Posterior cingulate gyrus (tissue), 11 donors: ENCODE measurements at places on chromosomes 2 and 18.
A peak's percentile ranks its signal among the peaks of the same experiment; 100 is the strongest.

DNA sequence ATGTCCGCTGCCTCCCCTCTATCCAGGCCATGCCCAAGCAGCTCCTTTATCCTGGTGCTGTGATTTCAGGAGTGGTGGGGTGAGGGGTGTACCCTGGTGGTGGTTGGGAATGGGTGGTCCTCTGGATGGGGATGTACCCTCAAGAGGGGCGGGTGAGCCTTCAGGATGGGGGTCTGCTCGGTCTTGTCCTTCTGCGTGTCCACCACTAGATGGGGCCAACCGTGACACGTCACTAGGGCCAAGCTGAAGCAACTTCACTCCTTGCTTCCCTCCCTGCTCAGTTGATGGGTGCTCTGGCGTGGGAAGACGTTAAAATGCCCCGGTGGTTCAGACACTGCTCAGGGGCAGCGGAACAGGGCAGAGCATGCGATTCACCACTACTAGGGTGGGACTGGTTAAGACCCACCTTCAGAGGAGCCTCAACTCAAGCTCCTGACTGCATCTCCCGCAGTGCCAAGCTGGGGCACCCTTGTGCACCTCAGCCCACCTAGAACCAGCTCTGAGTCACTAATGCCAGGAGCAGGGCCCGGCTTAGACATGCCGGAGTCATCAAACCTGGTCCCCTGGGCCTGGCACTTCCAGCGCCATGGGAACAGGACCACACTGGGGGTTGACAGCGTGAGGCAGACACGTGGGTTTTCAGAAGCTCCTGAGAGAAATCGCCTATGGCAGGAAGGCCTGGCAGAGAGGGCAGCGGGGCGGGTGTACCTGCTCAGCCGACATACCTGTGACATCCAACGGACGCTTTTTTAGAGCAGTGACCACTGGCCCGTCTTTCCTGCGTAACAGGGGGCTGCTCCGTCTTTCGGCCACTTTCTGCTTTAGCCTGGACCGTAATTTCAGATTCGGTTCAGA, 256.7 kb downstream of the HDAC4 start:
- DNase-seq: peak; percentile 29

GRCh38 chr18:63043516-63043915, 276.1 kb downstream of the BCL2 start:
- DNase-seq: no peak

- DNase-seq: no peak
Observed at GRCh38 chr2:3451926-3452671, 67.2 kb downstream of the ADI1 start.

GRCh38 chr2:198630384-198630783, 826.0 kb downstream of the PLCL1 start:
- DNase-seq: no peak

GRCh38 chr2:70733646-70734180, 34.3 kb downstream of the ADD2 start:
- no peak for DNase-seq

DNA sequence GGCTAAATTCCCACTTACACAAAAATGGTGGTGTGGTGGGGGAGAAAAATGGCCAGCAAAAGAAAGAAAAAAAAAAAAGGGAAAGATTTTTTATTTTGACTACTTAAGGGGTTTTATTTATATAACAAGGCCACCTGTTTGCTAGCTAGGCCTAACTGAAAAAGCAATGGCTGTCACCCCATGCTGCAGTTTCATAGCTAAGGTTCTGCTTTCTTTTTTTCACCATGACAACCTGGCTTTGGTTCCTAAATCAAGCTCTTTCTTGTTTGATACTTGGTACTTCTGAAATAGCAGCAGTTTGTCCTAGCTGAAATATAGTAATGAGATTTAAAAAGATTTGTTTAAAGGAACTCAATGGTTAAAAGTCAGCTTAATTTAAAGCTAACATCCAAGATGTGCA, 433.2 kb upstream of the MEX3C start:
- DNase-seq: no peak

DNA sequence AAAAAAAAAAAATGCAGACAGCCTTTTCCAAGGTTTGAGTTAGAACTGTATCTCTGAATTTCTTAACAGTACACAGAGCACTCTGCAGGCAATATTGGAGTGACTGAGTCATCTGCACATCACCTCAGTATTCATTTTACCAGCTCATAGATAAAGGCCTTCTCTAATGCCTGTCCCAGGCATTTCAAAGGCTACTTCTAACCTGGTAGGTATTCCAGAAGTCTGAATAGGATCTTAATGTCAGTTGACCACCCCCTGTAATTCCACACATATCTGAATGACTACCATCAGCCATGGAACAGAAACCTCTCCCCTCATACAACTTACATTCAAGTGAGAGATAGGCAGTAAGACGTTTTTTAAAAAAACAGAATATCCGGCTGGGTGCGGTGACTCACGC, 9.0 kb downstream of the METTL21A start:
- no peak for DNase-seq

- DNase-seq: no peak
Observed at GRCh38 chr2:172404824-172405223, 22.6 kb upstream of the ITGA6 start.

DNA sequence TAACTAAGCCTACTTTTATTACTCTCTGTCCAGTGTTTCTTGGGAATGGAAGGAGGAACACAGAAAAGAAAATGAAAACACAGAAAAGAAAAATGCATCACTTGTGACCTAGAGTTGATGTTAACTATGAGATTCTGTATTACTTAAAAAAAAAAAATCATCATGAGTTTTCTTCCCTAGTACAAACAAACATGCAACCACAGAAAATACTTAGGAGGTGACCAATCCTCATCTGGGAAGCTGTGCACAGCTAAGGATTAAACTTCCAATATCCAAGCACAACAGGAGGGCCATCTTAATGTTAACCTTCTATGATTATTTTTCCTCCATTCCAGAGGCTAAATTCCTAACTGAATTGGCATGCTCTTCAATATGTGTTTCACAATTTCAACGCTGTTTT, 1140.4 kb downstream of the LRP1B start:
- no peak for DNase-seq

GRCh38 chr18:75696391-75696790, 268.9 kb upstream of the SMIM21 start:
- DNase-seq: no peak

DNA sequence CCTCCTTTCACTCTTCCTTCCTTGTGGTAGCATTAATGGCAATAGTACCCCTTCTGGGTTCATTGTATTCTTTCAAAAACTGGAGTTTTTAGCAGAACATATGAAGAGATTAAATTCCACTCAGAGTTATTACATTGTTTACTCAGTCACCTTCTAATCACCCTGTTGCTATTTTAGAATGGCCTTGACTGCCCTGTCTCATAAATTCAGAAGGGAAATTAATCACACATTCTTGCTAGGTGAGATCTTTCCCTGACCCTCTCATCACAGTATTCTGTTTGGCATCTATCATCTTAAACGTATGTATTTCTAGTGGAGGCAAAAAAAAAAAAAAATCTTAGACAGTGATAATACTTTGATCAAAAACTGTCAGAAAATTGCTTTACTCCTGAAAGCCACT, 760.4 kb downstream of the ADCYAP1 start:
- no peak for DNase-seq

- no peak for DNase-seq
Observed at GRCh38 chr18:77548790-77549420, 299.3 kb downstream of the GALR1 start.

DNA sequence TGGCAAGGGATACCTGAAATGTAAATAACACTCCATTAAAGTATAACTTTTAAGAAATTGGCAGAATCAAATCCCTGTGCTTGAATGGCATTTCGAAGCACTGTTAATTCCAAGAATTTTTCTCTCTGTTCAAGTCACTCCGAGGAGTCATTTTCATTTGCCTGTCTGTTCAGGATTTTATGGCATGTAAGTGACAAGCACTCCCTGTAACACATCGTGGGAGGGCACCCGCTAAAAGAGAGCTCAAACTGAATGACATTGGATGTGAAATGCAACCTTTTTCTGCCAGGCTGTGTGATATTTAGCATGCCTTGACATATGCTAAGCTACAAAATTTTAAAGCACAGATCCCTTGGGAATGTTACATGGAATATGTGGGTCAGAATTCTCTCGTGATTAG, 339.6 kb downstream of the LRRTM1 start:
- no peak for DNase-seq

DNA sequence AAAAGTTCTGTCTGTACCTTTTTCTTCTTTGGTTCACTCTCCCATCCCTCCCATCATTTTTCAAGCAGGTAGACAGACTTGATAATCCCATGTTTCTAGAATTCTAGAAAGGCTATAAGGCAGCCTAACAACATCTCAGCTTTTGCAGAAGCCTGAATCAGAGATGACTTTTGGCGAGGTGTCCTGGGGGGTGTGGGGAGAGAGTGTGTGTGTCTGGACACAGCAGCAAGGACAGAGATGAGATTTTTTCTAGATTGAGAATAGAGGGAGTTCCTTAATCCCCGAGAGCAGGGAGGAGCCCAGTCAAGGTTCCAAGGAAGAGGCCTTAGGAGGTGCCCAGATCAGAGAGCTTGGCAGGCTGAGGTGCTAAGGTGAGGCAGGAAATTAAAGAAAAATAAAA, 22.0 kb upstream of the LAPTM4A start:
- no peak for DNase-seq

DNA sequence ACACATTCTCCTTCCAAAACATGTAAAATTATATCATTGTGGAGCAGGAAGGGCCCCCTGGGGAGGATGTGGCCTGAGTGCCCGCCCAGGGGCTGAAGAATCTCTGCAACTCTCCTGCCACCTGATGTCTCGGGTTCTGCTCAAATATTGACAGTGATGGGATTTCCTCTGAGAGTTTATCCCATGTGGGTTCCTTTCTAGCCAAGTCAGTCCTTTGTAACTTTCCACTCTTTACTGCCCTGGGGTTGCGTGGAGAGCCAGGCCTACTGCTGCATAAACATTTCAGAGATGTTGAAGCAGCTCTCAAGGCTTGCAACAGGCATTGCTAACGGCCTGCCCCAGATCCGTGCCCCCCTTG, 4.0 kb upstream of the RAB17 start:
- peak; percentile 18 for DNase-seq

- no peak for DNase-seq
Observed at GRCh38 chr2:6883448-6884122, 6.0 kb downstream of the RSAD2 start.

DNA sequence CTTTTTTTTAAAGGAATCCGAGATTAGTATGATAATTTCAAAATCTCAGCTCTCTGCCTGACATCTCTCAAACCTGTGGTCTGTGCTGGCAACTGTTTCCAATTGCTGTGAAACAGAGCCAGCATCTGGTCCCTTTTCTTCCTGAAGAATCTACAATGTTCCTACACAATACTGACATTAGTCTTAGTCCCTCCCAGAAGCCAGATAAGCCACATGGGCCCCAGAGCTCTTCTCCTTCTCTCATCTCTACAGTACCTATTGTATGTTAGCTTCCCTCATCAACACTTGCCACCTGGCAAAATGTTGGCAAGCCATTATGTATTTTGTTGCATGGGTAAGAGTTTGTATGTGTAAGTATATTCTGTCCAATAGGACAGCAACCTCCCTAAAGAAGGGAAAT, 62.9 kb upstream of the CDKL4 start:
- no peak for DNase-seq

DNA sequence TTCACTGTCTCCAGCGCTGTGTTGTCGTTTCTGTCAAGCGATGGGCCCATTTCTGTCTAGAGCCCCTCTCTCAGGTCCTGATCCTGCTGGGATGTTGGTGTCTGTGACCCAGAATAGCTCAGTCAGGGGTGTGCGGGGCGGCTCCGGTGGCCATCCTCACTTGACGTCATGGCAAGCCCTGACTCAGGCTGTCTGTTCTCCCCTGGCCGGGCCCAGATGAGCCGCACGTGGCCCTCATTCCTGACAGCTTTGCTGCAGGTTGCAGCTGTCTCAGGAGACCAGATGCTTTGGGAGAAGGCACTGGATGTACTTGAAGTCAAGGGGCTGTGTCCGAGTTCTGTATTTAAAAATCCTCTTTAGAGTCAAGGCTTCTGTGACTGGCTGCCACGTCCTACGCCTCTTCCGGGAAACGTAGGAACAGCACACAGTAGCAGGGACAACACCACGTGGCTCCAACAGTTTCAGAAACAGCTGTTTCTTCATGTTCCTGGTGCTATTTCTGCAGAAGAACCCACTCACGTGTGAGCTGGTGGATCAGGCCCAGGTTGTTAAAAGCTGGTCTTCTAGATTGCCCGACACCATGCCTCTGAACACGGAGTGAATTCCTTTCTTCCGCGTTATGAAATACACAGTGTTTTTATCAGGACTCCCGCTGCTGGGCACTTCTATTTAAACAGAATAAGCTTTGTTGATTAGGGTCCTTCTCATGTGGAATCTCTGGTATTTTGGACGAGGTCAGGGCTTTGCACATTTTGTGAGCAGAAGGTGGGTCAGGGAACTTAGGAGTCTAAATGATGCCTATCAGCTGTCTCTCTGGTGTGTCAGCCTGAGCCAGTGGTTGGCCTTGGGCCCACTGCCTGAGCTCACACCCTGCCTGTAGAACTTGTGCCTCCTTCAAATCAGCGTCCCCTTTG, 28.3 kb upstream of the NTSR2 start:
- DNase-seq: no peak

DNA sequence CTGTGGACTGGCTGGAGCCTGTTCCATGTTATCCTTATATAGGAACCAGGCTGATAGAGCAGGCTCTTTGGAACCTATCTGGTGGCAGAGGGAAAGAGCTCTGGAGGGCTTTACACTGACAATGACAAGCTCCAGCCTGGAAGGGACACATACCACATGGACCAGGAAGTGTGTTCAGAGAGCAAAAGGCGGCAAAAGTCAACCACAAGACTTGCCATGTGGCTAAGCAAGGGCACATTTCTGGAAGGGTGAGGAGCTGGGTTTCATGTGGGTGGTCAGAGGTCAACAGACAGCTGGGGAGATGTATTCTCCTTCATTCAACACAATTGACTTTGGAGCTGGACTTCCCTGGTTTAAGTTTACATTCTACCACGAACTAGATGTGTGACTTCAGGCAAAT, 325.2 kb downstream of the DYSF start:
- DNase-seq: no peak

DNA sequence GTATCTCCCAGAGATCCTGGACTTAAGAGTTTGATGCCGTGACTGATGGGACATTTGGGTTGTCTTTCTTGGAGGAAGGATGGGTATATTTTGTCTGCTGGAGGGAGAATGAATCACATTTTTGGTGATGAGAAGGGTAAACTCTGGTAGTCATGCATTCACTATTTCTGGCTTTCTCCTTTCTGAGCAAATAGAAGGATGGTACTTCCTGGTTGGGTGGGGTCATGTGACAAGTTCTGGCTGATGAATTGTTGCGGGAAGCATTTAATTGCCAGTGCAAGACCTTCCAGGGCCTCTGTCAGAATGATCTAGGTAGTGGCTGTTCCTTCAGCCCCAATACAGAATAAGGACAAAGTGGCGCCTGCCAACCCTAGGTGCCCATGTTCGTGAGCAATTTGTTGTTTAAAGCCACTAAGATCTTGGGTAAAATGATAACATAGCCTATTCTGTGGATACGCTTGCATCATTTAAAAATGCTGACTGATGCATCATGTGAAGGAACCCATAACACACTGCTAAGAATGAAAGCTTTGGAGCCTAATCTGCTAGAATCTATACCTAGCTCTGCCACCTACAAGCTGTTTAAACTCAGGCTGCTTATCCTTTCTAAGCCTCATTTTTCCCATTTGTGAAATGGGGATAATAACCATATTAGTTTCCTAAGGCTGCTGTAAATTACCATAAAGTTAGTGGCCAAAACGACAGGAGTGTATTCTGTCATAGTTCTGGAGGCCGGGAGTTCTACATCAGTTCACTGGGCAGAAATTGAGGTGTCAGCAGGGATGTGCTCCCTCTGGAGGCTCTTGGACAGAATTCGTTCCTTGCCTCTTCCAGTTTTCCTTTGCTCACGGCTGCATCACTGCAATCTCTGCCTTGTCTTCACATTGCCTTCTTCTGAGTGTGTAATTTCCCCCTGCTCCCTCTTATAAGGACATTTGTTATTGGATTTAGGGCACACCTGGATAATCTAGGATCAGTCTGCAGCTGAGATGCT, 281.3 kb downstream of the AGPS start:
- no peak for DNase-seq
